ENCODE measurements at places on chromosomes 5 and 9.

- no peak for DNase-seq
- H3K27ac ChIP-seq = no peak overlapping the region
- H3K36me3 ChIP-seq = no peaks in the 10 kb centered on the region
These were observed 715.2 kb upstream of the DMAC1 start for GRCh38 chr9:8514760-8515159.

DNA sequence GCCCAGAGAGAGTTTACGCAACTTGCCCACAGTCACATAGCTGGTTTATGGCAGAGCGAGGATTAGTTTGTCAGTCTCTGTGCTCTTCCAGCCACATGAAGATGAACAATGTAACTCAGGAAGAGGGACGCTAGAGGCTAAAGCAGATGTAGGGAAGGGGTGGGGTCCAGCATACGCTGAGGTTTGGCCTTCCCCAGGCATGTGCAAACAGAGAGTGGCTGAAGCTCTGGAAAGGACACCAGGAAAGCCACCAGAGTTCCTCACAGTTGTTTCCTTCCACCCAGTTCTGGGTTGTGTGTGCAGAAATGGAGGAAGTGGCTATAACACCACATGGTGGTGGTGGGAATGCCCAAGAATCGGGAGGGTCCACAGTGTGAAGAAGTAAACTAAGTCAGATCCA, 60.0 kb downstream of the SNX18 start:
- H3K27ac ChIP-seq = no peak overlapping the region
- H3K4me1 ChIP-seq = peaks cover 25% of the 10 kb centered on the region

- H3K27me3 ChIP-seq = no peaks in the 10 kb centered on the region
- H3K4me3 ChIP-seq = no peak overlapping the region
- no peak overlapping the region for H3K27ac ChIP-seq
- H3K4me1 ChIP-seq = no peaks in the 10 kb centered on the region
- no peaks in the 10 kb centered on the region for H3K36me3 ChIP-seq
These were observed 26.3 kb downstream of the FAF2 start for GRCh38 chr5:176474476-176474875.

- H3K4me3 ChIP-seq = no peak overlapping the region
- no peaks in the 10 kb centered on the region for H3K4me1 ChIP-seq
- no peaks in the 10 kb centered on the region for H3K36me3 ChIP-seq
These were observed 81.5 kb downstream of the PALM2AKAP2 start for GRCh38 chr9:109861499-109861898.

GRCh38 chr9:68685770-68686169, 19.3 kb upstream of the PIP5K1B start:
- peaks cover 5% of the 10 kb centered on the region for H3K27me3 ChIP-seq
- no peak overlapping the region for H3K27ac ChIP-seq
- no peaks in the 10 kb centered on the region for H3K36me3 ChIP-seq
- H3K4me1 ChIP-seq = no peaks in the 10 kb centered on the region
- H3K4me3 ChIP-seq = no peak overlapping the region
- no peak for DNase-seq

DNA sequence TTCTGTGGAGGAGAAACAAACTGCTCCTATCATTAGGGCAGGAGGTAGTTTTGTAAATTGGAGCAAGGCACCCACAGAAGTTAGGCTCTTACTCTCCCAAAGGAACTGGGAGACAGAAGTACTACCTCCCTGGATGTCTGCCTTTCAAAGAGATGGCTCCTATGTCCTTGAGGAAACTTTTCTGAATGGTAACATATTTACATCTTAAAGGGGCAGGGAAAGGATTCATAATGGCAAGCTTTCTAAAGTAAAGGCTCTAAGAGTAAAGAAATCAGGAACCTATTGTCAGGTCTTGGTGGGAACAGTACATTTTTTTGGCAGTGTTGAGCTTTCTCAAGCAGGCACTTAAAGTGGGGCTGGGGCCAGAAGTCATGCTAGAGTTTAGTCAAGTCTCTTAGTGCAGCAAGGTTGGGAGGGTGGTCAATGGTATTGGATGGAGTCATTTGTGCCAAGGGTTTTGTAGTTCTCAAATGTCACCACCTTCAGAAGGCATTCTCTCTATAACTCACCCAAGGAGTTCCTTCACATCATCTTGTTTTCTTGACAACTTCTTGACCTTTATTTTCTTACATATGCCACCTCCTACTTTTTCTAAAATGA, 26.3 kb upstream of the NDFIP1 start:
- H3K4me3 ChIP-seq = no peak overlapping the region
- H3K27me3 ChIP-seq = no peaks in the 10 kb centered on the region
- no peak for DNase-seq
- no peak overlapping the region for H3K27ac ChIP-seq
- H3K4me1 ChIP-seq = no peaks in the 10 kb centered on the region

- no peak overlapping the region for H3K27ac ChIP-seq
- H3K4me3 ChIP-seq = no peak overlapping the region
- no peaks in the 10 kb centered on the region for H3K36me3 ChIP-seq
- DNase-seq = no peak
These were observed 259.8 kb downstream of the ANXA1 start for GRCh38 chr9:73411494-73411893.

- H3K27ac ChIP-seq = no peak overlapping the region
- no peaks in the 10 kb centered on the region for H3K36me3 ChIP-seq
- no peak overlapping the region for H3K4me3 ChIP-seq
These were observed 24.4 kb upstream of the VDAC1 start for GRCh38 chr5:134029156-134029555.

- H3K27me3 ChIP-seq = no peaks in the 10 kb centered on the region
- no peak overlapping the region for H3K4me3 ChIP-seq
- H3K36me3 ChIP-seq = no peaks in the 10 kb centered on the region
- DNase-seq = no peak
- H3K4me1 ChIP-seq = no peaks in the 10 kb centered on the region
These were observed 80.0 kb downstream of the TMEM161B start for GRCh38 chr5:88188458-88189132.

DNA sequence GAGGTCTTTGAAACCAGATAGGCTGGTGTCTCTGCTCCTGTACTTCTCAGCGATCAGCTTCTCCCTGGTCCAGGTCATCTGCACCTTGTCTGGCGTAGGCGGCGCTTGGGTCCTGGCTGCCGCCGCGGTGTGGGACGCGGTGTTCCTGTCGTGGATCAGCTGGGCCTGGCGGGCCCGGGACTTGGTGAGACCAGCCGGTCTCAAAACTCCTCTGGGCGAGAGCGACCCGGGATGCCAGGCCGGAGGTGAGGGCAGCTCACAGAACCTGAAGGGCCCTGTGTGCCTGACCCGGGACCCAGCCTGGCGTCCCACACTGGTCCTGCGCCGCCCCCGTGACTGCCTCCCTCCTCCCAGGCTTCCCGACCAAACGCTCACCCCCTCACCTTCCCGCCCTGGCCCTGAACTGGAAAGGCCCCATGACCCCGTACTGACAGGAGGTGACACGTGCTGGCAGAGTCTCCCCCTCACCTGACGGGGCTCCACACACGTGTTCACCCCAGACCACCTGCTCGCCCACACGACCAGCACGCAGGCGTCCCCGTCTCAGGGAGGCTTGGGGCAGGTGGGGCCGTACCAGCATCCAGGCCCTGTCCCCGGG, 49.0 kb downstream of the NKD2 start:
- H3K27me3 ChIP-seq = no peaks in the 10 kb centered on the region
- no peak for DNase-seq
- peaks cover 96% of the 10 kb centered on the region for H3K36me3 ChIP-seq
- H3K4me1 ChIP-seq = no peaks in the 10 kb centered on the region
- no peak overlapping the region for H3K4me3 ChIP-seq
- no peak overlapping the region for H3K27ac ChIP-seq

DNA sequence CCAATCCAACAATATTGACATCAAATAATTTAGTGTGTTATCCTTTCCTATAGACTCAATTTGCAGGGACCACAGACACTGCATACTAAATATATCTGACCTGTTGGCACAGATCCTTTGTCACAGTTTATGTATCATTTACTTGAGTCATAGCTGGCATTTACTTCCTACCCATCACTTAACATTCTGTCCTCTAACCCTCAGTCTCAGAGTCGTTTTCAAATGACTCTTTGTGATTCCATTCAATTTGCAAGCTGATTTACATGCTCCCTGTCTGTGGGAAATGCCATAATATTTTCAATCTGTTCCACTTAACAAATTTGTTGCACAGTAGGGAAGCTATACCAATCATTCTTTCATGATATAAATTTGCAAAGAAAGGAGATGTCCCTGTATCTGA, 265.7 kb upstream of the EDIL3 start:
- H3K36me3 ChIP-seq = no peaks in the 10 kb centered on the region
- H3K27me3 ChIP-seq = no peaks in the 10 kb centered on the region
- H3K4me3 ChIP-seq = no peak overlapping the region
- no peak for DNase-seq

GRCh38 chr5:159475026-159475425, 144.7 kb upstream of the IL12B start:
- H3K4me3 ChIP-seq = no peak overlapping the region
- no peaks in the 10 kb centered on the region for H3K4me1 ChIP-seq
- no peak overlapping the region for H3K27ac ChIP-seq
- no peaks in the 10 kb centered on the region for H3K36me3 ChIP-seq
- H3K27me3 ChIP-seq = no peaks in the 10 kb centered on the region
- no peak for DNase-seq

- DNase-seq = no peak
- H3K27ac ChIP-seq = no peak overlapping the region
- H3K36me3 ChIP-seq = no peaks in the 10 kb centered on the region
- no peaks in the 10 kb centered on the region for H3K27me3 ChIP-seq
- no peaks in the 10 kb centered on the region for H3K4me1 ChIP-seq
These were observed 67.7 kb downstream of the TENT4A start for GRCh38 chr5:6780802-6781391.

- H3K27ac ChIP-seq = no peak overlapping the region
- no peak for DNase-seq
- H3K4me3 ChIP-seq = no peak overlapping the region
- no peaks in the 10 kb centered on the region for H3K27me3 ChIP-seq
- no peaks in the 10 kb centered on the region for H3K36me3 ChIP-seq
- H3K4me1 ChIP-seq = no peaks in the 10 kb centered on the region
These were observed 55.8 kb downstream of the ENTREP1 start for GRCh38 chr9:69380811-69381210.

DNA sequence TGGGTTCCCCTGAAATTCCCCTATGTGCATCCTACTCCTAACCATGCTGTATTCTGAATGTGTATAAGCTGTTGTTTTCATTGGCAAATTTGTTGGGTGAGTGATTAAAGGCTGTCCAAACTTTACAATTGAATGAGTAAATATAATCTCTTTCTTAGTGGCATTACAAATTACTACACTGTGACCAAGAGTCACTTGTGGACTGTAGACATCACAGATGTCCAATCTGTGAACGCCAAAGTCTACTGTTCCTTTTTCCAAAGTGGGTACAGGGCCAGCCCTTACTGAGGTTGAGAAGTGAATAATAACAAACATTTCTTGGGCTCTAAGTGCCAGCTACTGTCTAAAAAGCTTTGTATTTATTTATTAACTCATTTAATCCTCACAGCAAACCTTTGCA, 29.7 kb downstream of the MTMR12 start:
- H3K36me3 ChIP-seq = no peaks in the 10 kb centered on the region
- H3K4me1 ChIP-seq = no peaks in the 10 kb centered on the region
- DNase-seq = no peak
- H3K27me3 ChIP-seq = no peaks in the 10 kb centered on the region

GRCh38 chr9:80025131-80025530, 453.4 kb downstream of the TLE4 start:
- H3K4me1 ChIP-seq = no peaks in the 10 kb centered on the region
- no peak overlapping the region for H3K27ac ChIP-seq
- no peaks in the 10 kb centered on the region for H3K27me3 ChIP-seq
- H3K36me3 ChIP-seq = no peaks in the 10 kb centered on the region
- DNase-seq = no peak
- no peak overlapping the region for H3K4me3 ChIP-seq

DNA sequence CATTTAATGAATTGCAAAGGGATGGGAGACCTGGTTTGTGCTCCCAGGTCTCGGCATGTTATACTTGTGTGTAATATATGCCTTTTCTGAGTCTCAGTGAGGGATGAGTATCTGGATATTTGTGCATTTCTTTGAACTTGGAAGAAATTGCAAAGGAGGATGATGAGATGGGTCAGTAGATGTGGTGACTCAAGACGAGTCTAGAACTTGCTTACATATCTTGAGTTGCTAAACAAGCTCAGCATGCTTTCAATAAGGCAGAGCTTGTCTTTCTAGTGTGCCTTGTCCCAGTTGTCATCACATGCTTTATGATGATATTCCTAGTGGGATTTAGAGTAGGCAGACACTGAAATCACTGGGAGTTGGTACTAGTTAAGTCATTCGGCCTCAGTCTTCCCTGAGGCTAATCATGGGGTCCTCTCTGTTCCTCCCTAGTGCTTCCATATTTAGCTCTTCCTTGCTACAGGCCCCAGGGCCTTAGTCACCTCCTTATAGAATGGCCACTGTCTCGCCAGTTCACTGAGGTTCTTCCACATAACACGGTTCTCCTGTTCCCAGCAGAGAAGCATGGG, 222.3 kb downstream of the ARRDC3 start:
- no peak overlapping the region for H3K27ac ChIP-seq
- H3K27me3 ChIP-seq = no peaks in the 10 kb centered on the region
- no peak overlapping the region for H3K4me3 ChIP-seq

- H3K4me3 ChIP-seq = no peak overlapping the region
- DNase-seq = no peak
- no peaks in the 10 kb centered on the region for H3K27me3 ChIP-seq
- no peak overlapping the region for H3K27ac ChIP-seq
- no peaks in the 10 kb centered on the region for H3K36me3 ChIP-seq
These were observed 69.4 kb upstream of the CD180 start for GRCh38 chr5:67265951-67266350.

DNA sequence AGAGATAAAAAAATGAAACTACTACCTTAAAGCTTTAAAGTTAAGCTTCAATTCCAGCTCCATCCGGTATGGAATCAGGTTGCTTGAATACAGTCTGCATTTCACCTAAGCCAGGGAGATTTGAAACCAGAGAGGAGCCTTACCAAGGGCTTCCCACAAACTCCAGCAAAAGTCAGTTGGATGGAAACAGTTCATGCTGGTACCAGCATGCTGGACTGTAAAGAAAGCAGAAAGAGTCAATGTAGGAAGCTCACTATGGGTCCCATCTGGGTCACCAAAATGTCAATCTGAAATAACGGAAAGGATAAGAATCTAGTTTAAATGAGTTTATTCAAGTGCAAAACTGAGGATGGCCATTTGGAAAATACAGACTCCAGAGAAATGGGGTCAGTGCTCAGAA, 65.3 kb downstream of the CDO1 start:
- H3K36me3 ChIP-seq = no peaks in the 10 kb centered on the region
- no peaks in the 10 kb centered on the region for H3K27me3 ChIP-seq

DNA sequence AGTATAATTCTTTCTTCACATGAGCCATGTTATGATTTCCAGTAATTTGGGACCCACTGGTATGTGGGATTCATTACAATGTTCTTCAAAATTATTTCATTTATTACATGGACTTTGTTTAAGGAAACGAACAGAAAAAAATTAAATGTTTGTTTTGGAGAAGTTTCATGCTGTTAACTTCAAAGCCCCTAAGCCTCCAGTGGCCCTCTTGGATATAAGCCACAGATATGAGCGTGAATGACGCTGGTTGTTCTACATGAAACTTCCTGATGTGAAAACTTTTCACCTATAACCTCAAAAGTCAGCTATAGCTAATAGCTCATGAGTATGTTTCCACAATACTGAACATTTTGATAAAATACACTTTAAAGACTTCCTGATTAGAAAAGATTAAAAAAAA, 334.2 kb downstream of the PDE4D start:
- H3K4me1 ChIP-seq = peaks cover 9% of the 10 kb centered on the region
- H3K4me3 ChIP-seq = no peak overlapping the region
- no peaks in the 10 kb centered on the region for H3K27me3 ChIP-seq
- H3K36me3 ChIP-seq = no peaks in the 10 kb centered on the region

GRCh38 chr9:137811283-137811870, 66.2 kb upstream of the CACNA1B start:
- no peaks in the 10 kb centered on the region for H3K27me3 ChIP-seq
- no peaks in the 10 kb centered on the region for H3K36me3 ChIP-seq
- DNase-seq = no peak
- no peak overlapping the region for H3K4me3 ChIP-seq

- H3K27me3 ChIP-seq = no peaks in the 10 kb centered on the region
- H3K4me1 ChIP-seq = no peaks in the 10 kb centered on the region
- no peaks in the 10 kb centered on the region for H3K36me3 ChIP-seq
- no peak overlapping the region for H3K4me3 ChIP-seq
These were observed 893.3 kb downstream of the PTPRD start for GRCh38 chr9:9719373-9720112.
